ENCODE measurements at places on chromosomes 16 and 17. TPM values are rescaled to one million over a fixed set of nuclear protein-coding genes. Genes with fewer than 3 reads are reported as not detected.

CPNE7 gene
- total RNA-seq: not detected

PRCD gene
- 0.52 TPM for total RNA-seq

LHX1 gene
- total RNA-seq: not detected

ALOX12 gene
- total RNA-seq: not detected

LASP1 gene
- total RNA-seq: 37.1 TPM

ZG16 gene
- total RNA-seq: not detected

MT1G gene
- not detected for total RNA-seq

SLC16A5 gene
- total RNA-seq: 4.2 TPM

SLFN11 gene
- 16.7 TPM for total RNA-seq

KRT12 gene
- not detected for total RNA-seq

PHOSPHO1 gene
- total RNA-seq: 13.6 TPM

SSTR5 gene
- not detected for total RNA-seq

IRX6 gene
- total RNA-seq: not detected

DNASE1L2 gene
- 0.52 TPM for total RNA-seq

All from skeletal muscle tissue (tissue), 5 donors.